ENCODE measurements at places on chromosomes 1 and 21.

- no peak for DNase-seq
Measured at GRCh38 chr1:20903437-20903836, 116.3 kb upstream of the HP1BP3 start.

GRCh38 chr1:226223786-226224244, 351 bp downstream of the MIXL1 start:
- DNase-seq = no peak

GRCh38 chr1:3247521-3248121, 178.6 kb downstream of the PRDM16 start:
- no peak for DNase-seq

GRCh38 chr1:180954005-180954800, 41.5 kb downstream of the KIAA1614 start:
- DNase-seq = peak; percentile 7

- DNase-seq = no peak
Measured at GRCh38 chr1:110309767-110310166, 29.4 kb upstream of the RBM15 start.

DNA sequence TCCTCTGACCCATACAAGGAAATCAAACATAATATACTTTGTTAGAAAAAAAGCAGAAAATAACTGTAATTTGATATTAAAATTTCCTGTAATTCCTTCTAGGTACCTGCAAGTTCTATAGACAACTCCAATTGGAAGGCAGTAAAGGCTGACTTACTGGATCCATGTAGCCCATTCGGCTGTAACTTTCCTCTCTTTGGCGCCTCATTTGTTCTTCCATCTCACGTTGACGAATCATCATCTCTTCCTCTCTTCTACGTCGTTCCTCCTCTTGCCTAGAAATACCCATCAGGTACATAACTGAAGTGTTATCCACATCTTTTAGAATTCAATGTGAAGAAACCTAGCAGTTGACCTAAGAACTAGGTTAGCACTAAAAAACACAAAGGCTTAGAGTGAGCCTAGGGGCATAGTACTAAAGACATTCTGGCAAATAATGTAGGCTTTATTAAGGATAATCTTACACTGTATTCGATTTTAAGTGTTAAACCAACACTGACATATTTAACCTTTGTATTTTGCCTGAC, 5.1 kb downstream of the SFPQ start:
- no peak for DNase-seq

DNA sequence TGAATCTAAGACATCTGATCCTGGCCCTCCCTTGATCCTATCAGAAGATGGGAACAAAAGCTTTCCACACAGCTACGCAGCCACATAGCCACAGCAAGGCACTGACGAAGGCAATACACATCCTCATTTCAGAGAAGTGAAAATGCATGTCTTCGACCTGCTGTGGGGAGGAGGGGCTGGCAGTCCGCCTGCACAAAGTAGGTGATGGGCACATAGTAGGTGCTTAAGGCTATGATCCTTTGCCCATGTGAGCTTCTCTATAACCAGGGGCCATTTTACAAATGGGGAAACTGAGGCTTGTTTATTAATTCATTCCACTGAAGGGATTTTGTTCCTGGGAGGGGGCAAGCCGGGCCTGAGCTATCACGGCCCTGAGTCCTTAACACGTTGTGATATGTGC, 94.2 kb downstream of the PAX7 start:
- DNase-seq = no peak

- no peak for DNase-seq
Measured at GRCh38 chr1:2475571-2475970, 518 bp upstream of the PLCH2 start.

GRCh38 chr1:89971600-89971999, 23.3 kb upstream of the ZNF326 start:
- DNase-seq = no peak

DNA sequence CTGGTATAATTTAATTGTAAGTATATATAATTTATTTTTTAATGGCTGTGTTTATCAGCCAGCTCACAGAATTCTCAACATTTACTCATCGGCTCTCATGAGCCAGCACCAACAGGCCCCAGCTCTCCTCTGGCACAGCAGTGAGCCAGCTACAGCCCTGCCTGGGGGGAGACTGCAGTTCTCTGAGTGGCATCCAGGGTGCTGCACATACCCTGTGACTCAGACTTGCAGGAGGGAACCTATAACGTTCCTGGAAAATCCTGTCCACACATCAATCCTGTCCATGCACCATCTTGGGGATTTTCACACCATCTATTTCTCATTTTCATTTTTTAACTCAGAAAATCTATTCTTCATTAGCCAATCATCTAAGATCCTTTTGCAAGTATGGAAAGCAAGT, 36.5 kb downstream of the FHAD1 start:
- DNase-seq = no peak

- no peak for DNase-seq
Measured at GRCh38 chr1:23185381-23185780, 16.7 kb upstream of the LUZP1 start.

GRCh38 chr1:28296401-28297261, 32.2 kb upstream of the MED18 start:
- DNase-seq = no peak

DNA sequence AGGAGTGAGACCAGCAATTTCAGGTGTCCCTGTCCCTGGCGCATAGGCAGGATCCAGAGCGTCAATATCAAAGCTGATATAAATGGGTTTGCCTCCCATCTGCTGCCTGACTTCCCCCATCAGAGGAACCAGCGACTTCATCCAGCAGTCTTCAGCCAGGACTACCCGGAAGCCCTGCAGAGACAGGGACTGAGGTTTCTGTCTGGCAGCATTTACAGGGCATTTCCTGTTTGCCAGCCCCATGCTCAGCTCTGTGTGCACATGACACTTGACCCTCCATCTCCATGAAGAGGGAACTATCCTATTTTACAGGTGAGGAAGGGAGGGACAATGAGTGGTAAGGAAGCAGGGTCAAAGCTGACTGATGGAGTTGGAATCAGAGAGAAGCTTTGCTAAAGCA, 7.2 kb downstream of the AGMAT start:
- DNase-seq = no peak

DNA sequence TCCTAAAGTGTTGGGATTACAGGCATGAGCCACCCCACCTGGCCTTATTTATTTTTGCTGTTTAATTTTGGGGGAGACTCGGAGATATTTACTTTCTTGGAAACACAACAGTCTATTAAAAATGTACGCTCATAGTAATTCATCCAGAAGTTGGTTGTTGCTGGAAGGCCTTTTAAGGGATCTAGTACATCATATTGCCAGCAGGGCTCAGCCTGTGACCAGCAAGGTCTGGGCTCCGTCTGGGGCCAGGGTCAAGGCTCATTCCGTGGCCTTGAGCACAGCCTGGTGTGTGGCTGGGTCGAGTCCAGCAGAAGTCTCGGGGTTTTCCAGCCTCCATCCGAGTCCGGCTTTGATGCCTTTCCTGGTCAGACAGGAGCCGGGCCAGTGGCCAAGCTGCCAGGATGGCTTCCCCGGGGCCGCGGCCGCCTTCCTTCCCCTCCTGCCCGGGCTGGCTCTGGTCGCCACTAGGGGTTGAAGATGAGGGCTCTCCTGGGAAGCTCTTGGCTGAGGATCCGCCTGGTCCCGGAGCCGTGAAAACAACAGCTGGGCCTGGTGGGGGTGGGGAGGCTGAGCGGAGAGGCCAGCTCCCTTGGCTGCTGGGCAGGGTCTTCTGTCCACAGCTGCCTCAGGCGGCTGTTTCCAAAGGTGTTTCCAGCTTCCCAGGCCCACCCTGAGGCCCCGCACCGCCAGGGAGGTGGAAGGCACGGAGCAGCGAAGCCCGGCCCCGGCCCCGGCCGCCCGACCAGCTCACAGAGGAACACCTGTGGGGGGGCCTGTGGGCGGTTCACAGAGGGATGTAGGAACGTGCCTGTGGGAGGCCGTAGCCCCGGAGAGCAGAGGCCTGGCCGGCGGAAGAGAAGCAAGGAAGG, 5.1 kb upstream of the VWA1 start:
- no peak for DNase-seq

DNA sequence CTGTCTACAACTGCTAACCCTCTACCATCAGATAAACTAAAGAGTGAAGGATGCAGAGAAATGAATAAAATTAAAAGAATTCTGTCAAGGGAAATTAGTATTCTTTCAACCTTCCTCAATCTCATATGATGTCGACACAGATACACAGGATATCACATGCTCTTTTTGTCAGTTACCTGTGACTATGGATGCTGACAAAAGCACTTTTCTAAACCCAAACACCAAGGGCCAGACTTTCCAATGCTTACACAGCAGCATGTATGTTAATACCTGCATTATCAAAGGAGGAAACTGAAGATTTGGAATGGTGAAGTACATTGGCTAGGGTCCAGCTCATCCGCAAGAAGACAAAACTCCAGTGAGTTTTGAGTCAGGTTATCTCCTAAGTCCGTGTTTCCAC, 294.0 kb downstream of the SMYD3 start:
- no peak for DNase-seq

DNA sequence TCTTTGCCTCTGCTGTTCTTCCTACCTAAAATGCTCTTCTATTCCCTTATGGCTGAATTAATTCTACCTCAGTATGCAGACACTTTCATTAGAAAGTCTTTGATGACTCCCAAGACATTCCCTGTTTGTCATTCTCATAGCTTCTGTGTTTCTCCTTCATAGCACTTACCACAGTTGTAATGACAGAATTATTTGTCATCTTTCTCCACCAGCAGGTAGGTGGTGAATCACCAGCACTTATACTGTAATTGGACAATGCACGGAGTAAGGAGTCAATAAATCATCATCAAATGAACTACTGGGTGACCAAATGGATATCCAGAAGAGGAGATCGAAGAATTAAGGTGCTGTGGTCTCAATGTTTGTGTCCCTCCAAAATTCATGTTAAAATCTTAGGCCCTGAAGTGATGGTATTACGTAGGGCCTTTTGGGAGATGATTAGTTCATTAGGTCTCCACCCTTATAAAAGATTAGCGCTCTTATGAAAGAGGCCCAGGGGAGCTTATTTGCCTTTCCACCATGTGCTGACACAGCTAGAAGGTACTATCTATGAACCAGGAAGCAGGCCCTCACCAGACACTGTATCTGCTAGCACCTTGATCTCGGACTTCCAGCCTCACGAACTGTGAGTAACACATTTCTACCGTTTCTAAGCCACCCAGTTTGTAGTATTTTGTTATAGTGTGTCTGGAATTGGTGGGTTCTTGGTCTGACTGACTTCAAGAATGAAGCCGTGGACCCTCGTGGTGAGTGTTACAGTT, 2.4 kb upstream of the CCT8 start:
- DNase-seq = no peak

DNA sequence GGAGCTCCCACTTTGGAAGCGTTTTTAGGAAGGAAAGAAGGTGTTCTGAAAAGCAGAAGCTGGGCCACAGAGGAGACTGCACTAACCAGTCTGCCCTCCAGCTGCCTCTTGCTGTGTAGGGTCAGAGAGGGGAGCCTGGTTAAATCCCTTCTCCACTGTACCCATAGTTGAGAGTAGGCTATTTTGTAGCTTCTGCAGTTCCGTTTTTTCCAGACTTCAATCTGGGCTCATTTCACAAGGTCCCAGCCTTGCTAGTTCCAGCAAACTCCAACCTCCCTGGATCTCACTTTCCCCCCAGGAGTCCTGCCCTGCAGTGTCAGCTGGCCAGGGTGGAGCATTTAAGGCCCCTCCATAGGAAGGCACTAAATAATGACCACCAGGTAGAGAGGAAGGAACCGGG, 11.0 kb downstream of the TNN start:
- DNase-seq = no peak

- DNase-seq = no peak
Measured at GRCh38 chr1:19861034-19861433, 21.2 kb upstream of the OTUD3 start.

- DNase-seq = peak; percentile 80
Measured at GRCh38 chr1:115976062-115976920, at the start of gene SLC22A15. SLC22A15 (plus strand) TSS chr1:115976513; CDS start chr1:115976628, 115 bp downstream.

- peak; percentile 62 for DNase-seq
Measured at GRCh38 chr1:221740993-221741702, 741 bp downstream of the DUSP10 start.

GRCh38 chr1:85188530-85188929, 12.3 kb downstream of the SYDE2 start:
- DNase-seq = no peak

DNA sequence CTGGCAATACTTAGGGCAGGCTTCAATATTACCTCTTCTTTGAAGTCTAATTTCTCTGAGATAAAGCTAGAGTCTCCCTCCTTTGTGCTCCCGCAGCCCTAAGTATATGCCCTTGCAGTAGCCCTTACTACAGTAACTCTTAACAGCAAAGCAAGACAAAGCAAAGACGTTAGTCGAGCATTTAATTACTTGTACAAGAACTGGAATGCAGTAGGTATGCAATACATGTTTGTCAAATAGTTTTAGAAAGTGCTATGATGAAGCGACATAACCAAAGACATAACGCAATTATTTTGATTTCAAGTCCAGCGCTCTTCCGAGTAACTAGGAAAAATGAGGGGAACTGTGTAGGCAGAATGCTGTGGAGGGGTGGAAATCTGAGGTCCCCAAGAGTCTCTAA, 1.6 kb downstream of the P3H1 start:
- no peak for DNase-seq
